Mesothelial cell of epicardium (in vitro differentiated cells): ENCODE measurements at places on chromosomes 3 and 15. TPM values are rescaled to one million over a fixed set of nuclear protein-coding genes. Genes with fewer than 3 reads are reported as not detected.

Gene TUSC7
- total RNA-seq: not detected in 3 replicates

Gene IP6K1
- total RNA-seq: 41.7 to 46.4 TPM (median 46.4 TPM) in 3 replicates

Gene BCL6
- 29.2 to 32.7 TPM (median 30.6 TPM) in 3 replicates for total RNA-seq

Gene TMEM108
- 14.8 to 17.4 TPM (median 17.3 TPM) in 3 replicates for total RNA-seq

- H3K4me1 ChIP-seq: peaks cover 8% of the 10 kb centered on the region
- no peaks in the 10 kb centered on the region for H3K27me3 ChIP-seq
- H3K27ac ChIP-seq: peak overlapping the region; percentile 22
- H3K4me3 ChIP-seq: no peak overlapping the region
- H3K36me3 ChIP-seq: peaks cover 25% of the 10 kb centered on the region
Observed at GRCh38 chr3:128804811-128805155, 74.6 kb upstream of the ACAD9 start.

DNA sequence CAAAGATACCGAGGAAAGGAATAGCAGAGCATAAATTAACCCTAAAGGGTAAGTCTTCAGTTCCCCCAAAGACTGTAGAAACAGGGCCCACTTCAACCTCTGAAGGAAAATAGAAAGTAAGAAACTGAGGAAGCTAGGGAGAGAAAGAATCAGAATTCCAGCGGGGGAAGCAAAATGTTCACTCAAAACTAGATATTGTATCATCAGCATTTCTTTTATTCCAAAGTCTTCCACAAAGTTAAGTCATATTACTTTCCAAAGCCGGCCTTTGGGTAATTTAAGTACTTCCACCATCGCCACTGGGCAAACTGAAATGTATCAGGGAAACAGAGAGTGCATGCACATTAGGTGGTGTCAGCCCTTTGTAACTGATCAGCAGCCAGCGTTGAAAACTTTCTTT, 88.3 kb downstream of the RSL24D1 start:
- H3K27me3 ChIP-seq: peaks cover 3% of the 10 kb centered on the region
- H3K4me1 ChIP-seq: peaks cover 12% of the 10 kb centered on the region
- H3K27ac ChIP-seq: no peak overlapping the region
- H3K4me3 ChIP-seq: no peak overlapping the region
- H3K36me3 ChIP-seq: no peaks in the 10 kb centered on the region
- DNase-seq: no peak

DNA sequence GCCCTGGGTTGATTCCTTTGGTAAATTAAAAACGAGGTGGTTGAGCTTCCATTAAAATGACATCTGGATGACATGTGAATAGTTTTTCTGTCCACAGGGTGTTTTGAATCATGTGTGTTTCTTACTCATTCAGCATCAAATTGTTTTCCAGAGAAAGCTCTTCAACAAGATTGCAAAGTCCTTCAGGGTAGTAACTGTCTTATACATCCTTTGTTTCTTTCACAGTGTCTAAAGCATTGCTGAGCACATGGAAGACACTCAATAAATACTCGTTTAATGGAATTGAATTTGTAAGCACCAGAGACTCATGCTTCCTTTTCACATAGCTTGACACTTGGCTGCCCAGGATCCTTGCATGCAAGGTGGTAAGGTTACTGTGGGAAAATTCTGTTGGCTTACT, 223.1 kb upstream of the CNTN6 start:
- H3K36me3 ChIP-seq: no peaks in the 10 kb centered on the region
- H3K4me1 ChIP-seq: peaks cover 3% of the 10 kb centered on the region

GRCh38 chr3:11479221-11479620, 164.5 kb downstream of the VGLL4 start:
- H3K36me3 ChIP-seq: peaks cover 2% of the 10 kb centered on the region
- H3K4me1 ChIP-seq: peaks cover 43% of the 10 kb centered on the region
- peak overlapping the region; percentile 7 for H3K27ac ChIP-seq
- H3K27me3 ChIP-seq: no peaks in the 10 kb centered on the region

DNA sequence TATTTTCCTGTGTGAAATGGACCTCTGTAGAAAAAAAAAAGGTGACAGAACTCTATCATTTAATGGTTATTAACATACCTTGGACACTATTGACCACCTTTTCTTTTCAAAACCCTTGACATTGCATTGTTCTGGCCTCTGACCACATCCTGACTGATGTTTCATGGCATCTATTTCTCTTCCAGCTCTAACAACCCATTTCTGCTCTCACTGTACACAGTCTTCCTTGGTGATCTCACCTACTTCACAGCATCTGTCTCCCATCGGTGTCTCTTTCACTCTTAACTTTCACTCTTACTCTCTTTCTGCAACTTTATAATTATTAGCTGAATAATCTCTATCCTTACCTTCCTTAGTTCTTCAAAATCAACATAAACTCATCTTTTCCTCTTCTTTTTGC, 217.4 kb upstream of the CD96 start:
- H3K27ac ChIP-seq: no peak overlapping the region
- H3K27me3 ChIP-seq: no peaks in the 10 kb centered on the region
- H3K4me1 ChIP-seq: peaks cover 20% of the 10 kb centered on the region
- no peaks in the 10 kb centered on the region for H3K36me3 ChIP-seq
- DNase-seq: no peak

- H3K36me3 ChIP-seq: peaks cover 13% of the 10 kb centered on the region
- peaks cover 36% of the 10 kb centered on the region for H3K4me1 ChIP-seq
- no peak for DNase-seq
- H3K4me3 ChIP-seq: peak overlapping the region; percentile 94
Observed at GRCh38 chr3:49019941-49020329, 1.6 kb upstream of the DALRD3 start.

- H3K27me3 ChIP-seq: no peaks in the 10 kb centered on the region
- no peak for DNase-seq
- H3K27ac ChIP-seq: no peak overlapping the region
- peaks cover 25% of the 10 kb centered on the region for H3K4me1 ChIP-seq
- H3K36me3 ChIP-seq: no peaks in the 10 kb centered on the region
Observed at GRCh38 chr3:81492040-81492439, 269.4 kb downstream of the GBE1 start.

DNA sequence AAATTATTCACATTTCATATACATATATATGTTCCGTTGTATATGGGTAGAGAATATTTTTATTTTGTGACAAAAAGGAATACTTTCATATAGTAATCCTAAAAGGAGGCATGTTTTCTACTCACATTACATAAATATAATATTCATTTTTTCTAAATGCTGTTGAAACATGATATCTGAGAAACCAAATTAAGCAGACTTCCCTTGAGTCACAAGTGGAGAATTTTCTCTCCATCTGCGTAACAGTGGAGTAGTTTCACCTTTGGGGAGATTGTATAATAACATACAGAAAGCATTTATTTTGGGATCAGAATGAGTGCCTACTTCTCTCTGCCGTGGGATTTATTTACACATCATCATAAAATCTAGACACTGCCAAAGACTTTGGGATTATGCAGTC, 849.8 kb downstream of the NSUN3 start:
- no peak for DNase-seq
- peaks cover 12% of the 10 kb centered on the region for H3K4me1 ChIP-seq
- H3K36me3 ChIP-seq: no peaks in the 10 kb centered on the region
- no peak overlapping the region for H3K27ac ChIP-seq
- no peak overlapping the region for H3K4me3 ChIP-seq

DNA sequence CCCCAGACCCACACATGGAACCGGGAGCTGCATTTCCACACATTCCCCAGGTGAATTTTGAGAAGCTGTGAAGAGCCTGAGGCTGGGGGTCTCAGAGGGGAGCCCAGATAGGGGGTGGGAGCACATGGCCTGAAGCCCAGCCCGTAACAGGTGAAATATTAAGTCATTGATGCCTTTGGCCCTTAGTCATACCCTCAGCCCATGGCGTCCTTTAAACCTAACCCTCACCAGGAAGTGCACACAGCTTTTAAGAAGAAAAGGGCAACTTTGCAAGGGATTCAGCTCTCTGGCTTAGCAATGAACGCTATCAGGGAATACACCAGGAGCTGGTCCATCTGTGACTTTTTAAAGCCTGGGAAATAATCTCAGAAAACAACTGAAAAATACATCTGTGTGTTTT, 40.6 kb downstream of the WNT7A start:
- no peak overlapping the region for H3K27ac ChIP-seq
- H3K4me3 ChIP-seq: no peak overlapping the region
- H3K36me3 ChIP-seq: no peaks in the 10 kb centered on the region
- DNase-seq: no peak
- peaks cover 11% of the 10 kb centered on the region for H3K27me3 ChIP-seq
- H3K4me1 ChIP-seq: no peaks in the 10 kb centered on the region
